Stimulated activated effector memory CD8-positive, alpha-beta T cell treated with anti-CD3 and anti-CD28 coated beads, Interleukin-12 subunit alpha, Interleukin-12 subunit beta, amount 100 ng/mL, for 72 hours (primary cell): ENCODE measurements at places on chromosomes 7 and 10.

DNA sequence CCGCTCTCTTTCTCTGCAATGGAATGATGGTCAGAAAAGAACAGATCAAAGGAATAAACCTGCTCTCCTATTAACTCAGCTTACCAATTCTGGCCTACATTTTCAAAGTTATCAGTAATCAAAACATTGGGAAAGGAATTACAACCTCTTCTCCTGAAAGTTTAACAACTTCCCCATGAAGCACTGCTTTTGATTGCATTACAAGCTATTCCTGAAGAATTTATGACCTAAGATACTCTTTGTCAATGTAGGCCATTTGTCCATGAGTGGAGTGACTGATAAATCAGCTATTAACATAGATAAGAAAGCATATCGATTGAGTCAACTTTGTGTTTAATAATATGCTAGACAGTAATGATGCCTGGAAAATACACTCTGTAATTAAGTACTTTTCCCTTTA is 271.7 kb upstream of the C7orf33 start:
- DNase-seq = no peak

DNA sequence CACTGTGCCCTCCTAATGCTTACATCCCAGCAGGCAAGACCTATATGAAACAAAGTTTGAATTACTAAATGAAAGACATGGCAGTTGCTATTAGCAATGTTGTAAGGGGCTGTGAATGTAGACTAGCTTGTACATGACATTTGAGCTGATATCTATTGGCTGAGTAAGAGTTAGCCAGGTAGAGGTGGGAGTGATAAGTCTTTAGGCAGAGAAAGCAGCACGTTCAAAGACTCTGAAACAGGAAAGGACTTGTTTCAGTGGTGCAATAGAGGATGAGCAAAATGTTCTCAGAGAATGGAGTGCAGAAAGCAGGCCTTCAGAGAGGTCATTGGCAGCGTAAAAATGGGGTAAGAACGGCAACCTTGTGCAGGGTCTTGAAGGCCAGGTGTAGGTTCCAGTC is 687.6 kb downstream of the AUTS2 start:
- no peak for DNase-seq

DNA sequence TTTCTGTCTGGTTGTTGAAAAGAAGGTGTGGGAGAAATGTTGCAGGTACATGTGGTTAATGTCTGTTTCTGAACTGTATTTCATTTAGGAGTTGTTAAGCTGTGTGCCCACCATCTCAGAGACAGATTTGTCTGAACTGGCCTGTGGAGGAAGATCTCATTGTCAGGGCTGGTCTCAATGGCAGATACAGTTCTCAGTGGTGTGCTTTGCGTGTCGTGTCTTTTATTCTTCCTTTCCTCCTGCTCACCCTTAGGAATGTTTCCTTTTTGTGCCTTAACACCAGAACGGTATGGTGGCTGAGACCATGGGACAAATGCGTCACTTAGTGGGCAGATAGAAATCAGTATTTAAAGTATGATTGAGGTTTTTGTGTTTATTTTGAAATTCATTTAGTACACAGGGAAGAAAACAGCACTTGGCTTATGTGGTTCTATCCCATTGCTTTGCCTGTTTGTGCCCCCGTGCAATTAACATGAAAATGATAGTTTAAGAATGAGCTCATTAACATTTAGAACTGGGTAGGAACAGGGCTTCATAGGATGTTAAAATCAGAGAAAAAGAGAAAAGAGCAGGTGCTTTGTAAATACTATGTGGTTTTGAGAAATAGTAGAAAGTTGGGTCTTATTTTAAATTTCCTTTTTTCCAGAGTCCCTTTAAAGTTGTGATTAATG is 112.6 kb downstream of the AUTS2 start:
- DNase-seq = no peak

- no peak for DNase-seq
Measured at GRCh38 chr7:30285067-30285535, 704 bp downstream of the ZNRF2 start.

DNA sequence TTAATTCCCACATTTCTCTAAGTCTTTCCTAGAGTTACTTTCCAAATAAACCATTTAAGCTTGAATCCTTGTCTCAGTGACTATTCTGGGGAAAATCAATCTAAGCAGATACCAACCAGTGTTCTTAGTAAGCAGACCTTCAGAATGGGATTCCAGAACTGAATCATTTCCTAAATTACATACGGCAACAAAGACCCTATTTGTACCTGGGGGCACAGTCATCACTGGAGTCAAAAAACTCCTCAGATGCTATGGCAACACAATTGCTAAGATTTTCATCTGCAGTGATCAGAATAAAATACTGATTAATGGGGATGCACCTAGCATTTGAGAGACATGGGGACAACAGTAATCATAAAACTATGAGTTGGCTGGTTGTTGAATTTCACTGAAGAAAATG is 284.7 kb upstream of the HGF start:
- DNase-seq = no peak

GRCh38 chr7:41438705-41439514 is 264.0 kb downstream of the INHBA start:
- no peak for DNase-seq

GRCh38 chr7:51065766-51066165 is 250.8 kb downstream of the COBL start:
- DNase-seq = no peak

DNA sequence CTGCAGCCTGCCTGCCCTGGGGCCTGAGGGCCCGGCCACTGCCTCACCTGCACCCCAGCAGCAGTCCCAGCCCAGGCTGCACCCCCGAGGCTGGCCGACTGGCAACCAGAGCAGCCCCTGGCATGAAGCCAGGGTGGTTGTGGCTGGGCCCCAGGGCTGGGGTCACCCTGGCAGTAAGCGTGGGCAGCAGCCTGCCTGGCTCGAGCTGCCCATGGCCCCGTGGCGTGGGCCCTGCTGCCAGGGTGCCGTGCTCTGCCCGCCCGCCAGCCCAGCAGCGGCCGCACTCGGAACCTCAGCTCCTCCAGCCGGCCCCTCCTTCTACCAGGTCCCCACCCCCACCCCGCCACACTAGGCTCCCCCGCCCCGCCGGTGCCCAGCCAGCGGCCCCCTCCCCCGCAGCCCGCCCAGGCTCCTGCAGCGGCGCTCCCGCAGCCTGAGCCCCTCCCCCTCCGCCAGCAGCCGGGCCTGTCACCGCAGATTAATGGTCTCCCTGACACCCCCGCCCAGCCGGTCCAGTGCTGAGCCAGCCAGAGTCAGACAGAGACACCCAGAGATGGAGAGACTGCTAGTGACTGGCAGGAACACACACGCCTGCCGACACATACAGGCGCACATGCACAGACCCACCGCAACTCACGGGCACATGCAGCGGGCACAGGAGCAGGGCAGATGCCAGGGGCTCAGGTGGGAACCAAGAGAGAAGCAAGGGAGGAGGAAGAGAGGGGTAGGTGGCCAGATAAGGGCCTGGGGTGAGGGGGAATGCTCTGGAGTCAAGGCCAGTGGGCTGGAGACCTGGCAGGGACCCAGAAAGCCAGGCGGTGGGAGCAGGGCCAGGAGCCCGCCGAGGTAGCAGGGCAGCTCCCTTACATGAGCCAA is 22.4 kb downstream of the KCNH2 start:
- DNase-seq = no peak

- no peak for DNase-seq
Measured at GRCh38 chr7:19508124-19508523, 200.7 kb downstream of the POLR1F start.

DNA sequence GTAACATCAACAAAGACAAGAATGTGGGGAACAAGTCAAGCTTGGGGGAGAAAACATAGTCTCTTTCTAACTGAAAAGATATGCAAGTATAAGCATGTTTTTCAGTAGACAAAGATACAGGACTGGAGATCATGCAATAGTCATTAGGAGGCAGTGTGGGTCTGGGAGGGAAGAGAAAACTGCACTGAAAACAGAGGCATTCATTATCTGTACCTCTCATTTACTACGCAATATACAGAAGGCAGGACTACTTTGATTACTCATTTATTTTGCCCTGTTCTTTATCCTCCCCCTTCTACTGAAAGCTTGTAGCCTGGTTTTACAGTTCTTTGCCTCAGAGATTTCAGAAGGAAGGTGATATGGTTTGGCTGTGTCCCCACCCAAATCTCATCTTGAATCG is 341.2 kb downstream of the CRPPA start:
- no peak for DNase-seq

GRCh38 chr10:55180357-55180756 is 379.3 kb upstream of the PCDH15 start:
- DNase-seq = no peak

- DNase-seq = no peak
Measured at GRCh38 chr10:11551916-11552602, 59.4 kb downstream of the USP6NL start.

- no peak for DNase-seq
Measured at GRCh38 chr7:21383227-21384220, 44.4 kb upstream of the SP4 start.

DNA sequence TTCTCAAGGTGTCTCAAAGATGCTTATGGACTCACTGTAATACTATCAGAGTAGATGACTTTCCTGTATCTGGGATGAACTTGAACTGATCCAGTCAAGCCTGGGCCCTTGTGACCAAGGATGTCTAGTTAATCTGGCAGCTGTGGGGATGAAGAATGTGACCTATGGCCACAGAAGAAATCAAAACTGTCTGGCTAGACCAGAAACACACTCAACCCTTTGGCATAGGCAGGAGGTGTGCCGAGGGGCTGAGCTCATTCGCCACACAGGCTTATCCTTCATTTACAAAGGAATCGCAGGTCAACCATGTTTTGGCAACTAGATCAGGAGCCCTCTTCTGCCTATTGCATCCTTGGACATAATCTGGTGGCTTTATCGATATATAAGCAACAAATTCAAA is 110.6 kb downstream of the ATXN7L1 start:
- DNase-seq = no peak

GRCh38 chr7:87110778-87111177 is 41.5 kb upstream of the DMTF1 start:
- no peak for DNase-seq

DNA sequence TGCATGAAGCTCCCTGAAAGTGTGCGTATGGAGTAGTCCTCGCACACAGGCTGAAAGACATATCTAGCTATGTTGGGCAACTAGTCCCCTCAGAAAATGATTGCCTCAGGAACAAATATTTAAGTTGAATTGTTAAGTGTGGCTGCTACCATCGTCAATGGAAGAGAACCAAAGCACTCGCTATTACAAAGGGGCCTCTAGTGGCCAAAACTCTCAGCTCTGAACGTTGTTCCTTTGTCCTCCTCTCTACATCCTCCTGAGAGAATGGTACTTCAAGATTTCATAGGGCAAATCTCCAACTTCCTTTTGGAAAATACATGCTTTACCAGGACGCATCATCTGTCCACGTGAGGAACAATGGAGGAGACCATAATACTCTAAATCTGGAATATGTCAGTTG is 209.9 kb downstream of the NRG3 start:
- no peak for DNase-seq

DNA sequence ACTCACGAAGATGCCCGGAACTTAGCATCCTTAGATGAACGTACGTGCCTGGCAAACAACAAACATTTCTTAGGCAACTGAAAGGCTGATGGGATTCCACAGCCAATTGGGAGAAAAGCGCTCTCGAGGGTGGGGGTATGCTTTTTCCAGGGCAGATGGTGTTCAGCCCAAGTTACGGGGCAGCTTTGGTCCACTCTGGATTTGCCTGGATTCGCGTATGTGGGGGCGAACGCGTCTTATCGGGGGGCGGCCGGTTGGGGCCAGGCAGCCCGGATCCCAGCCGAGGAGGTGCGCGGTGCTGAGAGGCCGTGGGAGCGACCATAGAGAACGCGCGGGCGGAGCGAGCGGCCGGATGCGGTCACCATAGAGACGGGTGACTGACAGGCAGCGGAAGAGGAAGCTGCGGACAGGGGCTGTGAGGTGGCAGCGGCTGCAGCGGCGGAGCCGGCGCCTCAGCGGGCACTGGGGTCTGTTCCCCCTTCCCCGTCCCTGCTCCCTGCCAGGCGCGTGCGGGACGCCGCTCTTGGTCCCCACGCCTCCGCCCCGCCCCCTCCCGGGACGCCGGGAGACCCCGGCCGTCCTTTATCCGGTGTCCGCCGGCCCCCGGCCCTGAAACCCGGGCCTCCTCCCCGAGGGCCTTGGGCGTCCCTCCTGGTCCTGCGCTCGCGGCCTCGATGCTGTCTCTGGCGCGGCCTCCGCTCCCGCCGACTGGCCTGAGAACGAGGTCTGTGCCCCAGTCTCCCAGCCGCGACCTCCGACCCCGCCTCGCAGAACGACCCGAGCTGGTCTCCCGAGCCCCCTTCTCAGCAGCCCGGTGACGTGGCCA is at the start of gene CHPF2:
TSS of gene CHPF2 (plus strand) at position 393 of the 826 bp plus-strand sequence. CDS start 1,529 bp downstream, outside the sequence.
- DNase-seq = peak; percentile 81

GRCh38 chr10:93752761-93753160 is 5.0 kb upstream of the LGI1 start:
- DNase-seq = no peak

- DNase-seq = no peak
Measured at GRCh38 chr10:86752311-86752710, 4.1 kb upstream of the BMPR1A start.
